ENCODE measurements at places on chromosomes 5 and 9.
A peak's percentile ranks its signal among the peaks of the same experiment; 100 is the strongest.

DNA sequence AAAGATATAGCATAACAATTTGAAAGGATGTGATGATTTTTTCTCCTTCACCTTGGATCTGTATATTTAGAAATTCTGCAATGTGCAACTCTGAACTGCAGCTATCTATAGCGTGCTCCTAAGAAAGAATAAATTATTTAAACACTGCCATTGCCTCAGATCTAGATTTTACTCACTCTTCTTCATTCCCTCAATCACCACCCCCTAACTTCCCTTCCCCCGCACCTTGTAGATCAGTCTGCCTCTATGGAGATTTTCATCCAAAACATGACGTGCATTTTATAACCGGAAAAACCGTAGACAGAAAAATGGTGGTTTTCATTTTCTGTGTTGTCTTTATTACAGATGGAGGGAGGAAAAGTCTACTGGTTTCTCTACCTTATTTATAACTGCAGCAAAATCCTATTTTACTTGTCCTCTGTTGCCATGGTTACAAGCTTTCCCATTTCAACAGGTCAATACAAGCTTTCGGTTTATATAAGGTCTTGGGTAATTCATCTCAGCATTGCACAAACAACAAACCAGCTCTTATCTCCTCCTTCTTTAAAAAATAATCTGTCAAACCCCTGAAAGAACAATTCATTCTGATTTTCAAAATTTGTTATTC, 480.0 kb downstream of the TAF11L14 start:
- DNase-seq = no peak

GRCh38 chr9:87465816-87466215, 31.9 kb upstream of the DAPK1 start:
- no peak for DNase-seq

GRCh38 chr5:107485184-107485583, 185.6 kb downstream of the EFNA5 start:
- no peak for DNase-seq

- no peak for DNase-seq
Observed at GRCh38 chr5:134043793-134044792, 39.3 kb upstream of the VDAC1 start.

DNA sequence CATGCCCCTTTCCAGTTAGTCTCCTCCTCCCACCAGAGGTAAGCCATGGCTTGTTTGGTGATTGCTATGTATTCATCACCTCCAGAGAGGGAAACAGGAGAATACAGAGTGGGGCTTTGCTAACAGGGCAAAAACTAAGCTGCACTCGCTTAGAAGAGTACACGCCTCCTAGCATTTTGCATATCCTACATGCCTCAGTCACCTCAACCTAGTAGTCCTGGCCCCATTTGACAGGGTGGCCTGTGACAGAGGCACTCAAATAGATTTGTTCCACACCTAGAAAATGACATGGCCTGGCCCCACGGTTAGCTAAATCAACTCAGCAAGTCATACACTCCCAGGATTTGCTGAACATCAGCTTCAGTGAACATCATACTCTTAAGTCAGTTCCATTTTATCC, 90.7 kb downstream of the CYFIP2 start:
- no peak for DNase-seq

DNA sequence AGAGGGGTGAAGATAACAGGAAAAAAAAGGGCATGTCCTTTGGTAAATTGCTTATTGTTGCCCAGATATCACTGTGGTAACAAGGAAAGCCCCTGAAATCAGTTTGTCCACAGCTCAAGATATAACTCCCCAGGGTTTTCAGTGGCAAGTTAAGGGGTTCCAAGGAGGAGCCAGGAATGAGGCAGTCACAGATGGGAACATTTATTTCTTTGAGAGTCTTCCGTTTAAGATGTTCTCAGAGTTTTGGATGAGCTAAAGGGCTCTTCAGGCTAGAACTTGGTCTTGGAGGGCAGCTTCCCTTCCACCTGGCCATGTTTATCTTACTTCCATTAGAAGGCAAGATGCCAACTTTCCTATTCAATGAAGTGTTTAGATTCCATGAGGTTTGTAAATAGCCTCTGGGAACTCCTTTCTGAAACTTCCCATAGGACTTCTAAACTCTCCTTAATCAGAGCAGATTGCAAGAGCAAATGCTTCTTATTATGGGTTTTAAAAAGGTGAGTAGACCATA, 277.6 kb upstream of the TNC start:
- no peak for DNase-seq

GRCh38 chr5:134459491-134459890, 47.8 kb upstream of the CDKN2AIPNL start:
- DNase-seq = no peak

DNA sequence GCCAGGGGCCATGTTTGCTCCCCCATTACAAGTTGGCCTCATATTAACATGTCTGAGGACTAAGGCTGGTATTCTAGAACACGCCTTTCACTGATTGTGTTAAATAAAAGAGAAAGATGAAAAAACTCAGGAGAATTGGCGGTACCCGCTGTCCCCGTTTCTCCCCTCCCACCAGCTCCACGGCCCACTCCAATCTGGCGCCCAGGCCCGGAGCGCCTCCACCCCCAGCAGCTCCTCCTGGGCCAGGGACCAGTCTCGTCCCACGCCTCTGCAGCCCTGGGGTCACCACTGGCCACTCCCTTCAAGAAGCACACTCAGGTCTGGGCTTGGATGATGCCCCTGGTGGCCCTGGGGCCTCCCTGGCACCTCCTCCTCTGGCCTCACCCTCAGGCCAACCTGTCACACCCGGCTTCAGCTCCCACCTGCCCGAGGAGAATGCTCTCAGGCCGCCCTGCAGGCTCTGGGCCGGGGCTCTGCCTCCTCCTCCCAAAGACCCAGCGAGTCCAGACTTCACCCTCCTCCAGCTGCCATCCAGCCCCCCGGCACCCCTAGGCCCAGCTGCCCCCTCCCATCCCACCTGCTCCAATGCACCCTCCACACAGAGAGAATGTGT, 133.0 kb upstream of the PPP1R26 start:
- DNase-seq = no peak

- DNase-seq = no peak
Observed at GRCh38 chr5:68389618-68390017, 174.1 kb downstream of the PIK3R1 start.

- DNase-seq = no peak
Observed at GRCh38 chr5:158623971-158624370, 475.7 kb downstream of the EBF1 start.

DNA sequence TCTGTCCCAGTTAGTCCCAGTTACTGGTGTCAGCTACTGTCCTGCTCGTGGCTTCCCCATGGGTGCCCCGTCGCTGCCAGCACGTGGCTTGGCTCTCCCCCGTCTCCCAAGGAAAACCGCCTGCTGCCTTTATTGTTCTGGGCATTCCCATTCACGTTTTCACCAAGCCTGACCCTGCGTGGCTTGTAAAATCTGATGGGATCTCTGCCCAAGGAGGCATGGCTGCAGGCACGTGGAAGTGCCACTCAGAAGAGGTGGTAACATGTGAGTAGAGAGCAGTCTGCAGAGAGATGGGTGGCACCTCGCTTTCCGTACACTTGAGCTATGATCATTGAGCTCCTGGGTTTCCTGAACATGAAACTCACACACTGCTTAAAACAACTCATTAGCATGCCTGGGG, 429.2 kb upstream of the KLF4 start:
- no peak for DNase-seq

- no peak for DNase-seq
Observed at GRCh38 chr5:128109138-128109537, 25.6 kb downstream of the SLC12A2 start.

DNA sequence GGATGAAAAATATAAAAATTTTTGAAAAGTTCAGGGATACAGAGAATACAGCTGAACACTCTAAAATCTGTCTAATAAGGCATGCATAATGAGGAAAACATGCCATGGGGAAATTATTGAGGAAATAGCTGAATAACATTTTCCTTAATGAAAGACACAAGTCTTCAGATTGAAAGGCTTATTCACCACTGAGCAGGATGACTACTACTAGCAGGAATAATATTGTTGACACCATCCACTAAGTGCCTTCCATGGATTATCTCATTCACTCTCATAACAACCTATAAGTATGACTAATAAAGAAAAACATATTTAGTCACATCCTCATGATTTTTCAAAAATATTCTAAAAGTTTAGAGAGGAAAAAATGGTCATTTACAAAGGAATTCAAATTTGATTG, 96.7 kb upstream of the FER start:
- DNase-seq = no peak

DNA sequence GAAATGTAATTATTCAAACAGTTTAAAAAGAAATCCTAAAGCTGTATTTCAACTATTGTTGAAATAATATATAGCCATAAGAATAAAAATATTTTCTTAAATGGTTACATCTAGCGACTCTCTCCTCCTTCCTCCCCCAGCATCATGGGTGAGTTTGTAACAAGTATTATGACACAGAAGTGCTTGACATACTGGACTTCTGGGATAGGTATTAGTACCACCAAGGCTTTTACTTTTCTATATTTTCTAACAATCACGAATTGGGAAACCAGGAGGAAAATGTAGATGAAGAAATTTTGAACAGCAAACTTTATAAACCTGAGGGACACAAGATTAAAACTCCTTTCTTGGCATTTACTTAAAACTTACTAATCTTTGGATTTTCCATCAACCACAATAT, 4.4 kb downstream of the RORB start:
- DNase-seq = no peak

DNA sequence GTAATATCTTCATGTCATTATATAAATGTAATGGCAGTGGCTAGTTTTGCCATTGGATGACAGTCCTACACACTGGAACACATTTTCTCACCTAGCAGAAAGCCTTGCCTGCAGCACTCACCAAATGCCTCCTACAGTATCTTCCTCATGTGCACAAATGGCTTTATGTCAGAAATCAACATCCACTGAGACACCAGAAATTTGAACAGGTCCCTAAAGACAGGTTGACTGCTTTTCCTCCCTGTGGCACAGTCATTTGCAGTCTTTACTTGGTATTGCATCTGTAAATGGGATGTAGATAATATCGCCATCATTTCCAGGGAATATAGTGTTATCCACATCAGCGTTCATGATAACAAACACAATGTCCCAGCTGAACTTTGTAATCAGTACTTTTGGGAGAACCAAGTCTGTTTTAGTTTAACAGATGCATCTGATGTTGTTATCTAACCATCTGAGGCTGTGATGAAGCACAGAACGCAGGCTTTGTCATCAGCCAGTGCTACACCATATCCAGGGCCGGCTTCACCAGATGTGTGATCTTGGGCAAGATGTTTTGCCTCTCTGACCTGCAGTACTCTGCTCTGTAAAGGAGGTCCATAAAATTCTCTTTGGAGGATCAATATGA, 83.9 kb upstream of the TAS2R1 start:
- DNase-seq = no peak

GRCh38 chr5:108793207-108793606, 45.5 kb downstream of the FER start:
- no peak for DNase-seq

GRCh38 chr9:92184041-92184564, 68.9 kb upstream of the SPTLC1 start:
- DNase-seq = no peak

DNA sequence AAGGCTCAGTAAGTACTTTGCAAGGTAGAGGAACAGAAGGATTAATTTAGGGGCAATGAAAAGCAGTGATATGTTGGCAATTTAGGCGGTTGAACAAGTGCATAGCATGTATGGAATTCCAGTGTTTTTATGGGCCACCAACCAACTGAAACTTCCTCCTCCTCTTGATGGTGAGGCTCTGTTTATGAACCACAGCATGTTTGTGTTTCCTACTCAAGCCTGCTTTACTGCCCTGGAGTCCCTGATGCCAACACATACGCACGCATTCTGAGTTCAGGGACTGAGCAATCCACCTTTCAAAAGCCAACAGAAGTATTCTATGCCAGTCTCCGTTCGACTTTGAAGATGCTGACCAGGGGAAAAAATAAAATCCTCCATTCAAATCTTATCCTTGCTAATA, 417.5 kb downstream of the EFNA5 start:
- no peak for DNase-seq

- DNase-seq = no peak
Observed at GRCh38 chr9:136996361-136997292, at the start of gene CLIC3. TSS of gene CLIC3 (minus strand) at chr9:136996568. CDS start at chr9:136996543, 25 bp downstream.

GRCh38 chr5:108983461-108984092, 235.9 kb downstream of the FER start:
- DNase-seq = no peak

DNA sequence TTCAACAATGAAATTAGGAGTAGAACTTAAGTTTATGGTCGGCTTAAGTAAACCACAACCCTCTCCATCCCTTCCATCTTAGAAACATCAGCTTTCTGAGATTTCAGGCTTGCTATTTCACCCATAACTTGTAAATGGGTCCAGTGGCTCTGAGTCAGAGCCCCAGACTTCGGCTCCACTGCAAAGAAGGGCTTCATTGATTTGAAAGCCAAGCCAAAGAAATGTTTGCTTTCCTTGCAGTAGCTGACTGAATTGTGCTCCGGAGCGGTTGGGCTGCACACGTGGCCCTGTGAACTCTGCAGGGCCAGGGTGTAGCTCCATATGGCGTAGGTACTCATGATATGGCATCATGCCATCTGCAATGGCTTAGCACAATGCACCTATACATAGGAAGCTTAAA, 57.0 kb downstream of the NREP start:
- DNase-seq = peak; percentile 93

DNA sequence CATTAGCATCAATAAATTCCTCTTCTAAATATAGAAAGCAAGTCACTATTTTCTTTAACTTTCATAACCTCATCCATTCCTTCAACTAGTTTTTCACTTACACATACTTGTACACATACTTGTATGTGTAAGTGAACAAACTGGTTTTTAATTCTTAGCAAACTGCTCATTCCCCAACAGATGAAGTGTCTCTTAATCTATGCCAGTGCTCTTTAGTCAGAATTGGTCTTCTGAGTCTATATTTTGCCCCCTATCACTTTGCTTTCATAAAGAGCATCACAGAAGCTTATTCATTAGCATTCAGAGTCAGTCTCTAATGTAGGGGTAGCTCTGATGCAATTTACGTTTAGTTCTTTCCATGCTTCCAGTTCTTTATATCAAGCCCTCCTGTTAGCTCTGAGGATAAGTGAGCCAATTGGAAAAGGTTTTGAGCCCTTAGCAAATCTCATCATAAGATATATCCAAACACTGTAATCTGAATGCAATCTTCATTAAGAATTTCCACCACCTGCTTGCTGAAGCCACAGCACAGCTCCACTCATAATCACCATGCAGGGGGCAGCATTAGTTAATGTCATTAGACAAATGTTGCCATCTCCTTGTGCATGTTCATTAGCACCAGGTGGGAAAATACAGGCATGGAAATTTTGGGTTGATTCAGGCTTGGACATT, 178.5 kb upstream of the SLC24A2 start:
- DNase-seq = peak; percentile 2

GRCh38 chr5:64682608-64683007, 7.7 kb upstream of the SHISAL2B start:
- no peak for DNase-seq

- DNase-seq = no peak
Observed at GRCh38 chr9:132498531-132499210, 83.7 kb upstream of the BARHL1 start.

GRCh38 chr9:93479726-93480125, 26.3 kb upstream of the FAM120AOS start:
- no peak for DNase-seq

DNA sequence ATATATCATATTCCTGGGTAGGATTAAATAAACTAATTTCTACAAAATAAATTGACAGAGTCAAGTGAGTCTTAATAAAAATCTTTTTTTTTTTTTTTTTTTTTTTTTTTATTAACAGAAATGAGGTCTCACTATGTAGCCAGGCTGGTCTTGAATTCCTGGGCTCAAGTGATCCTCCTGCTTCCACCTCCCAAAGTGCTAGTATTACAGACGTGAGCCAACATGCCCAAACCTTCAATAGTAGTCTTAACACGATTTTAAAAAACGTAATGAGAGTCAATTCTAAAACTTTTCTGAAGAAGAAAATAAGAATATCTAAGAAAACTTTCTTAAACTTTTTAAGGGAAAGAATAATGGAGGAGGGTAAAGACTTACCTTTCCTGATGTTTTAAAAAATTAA, 84.2 kb downstream of the YIPF5 start:
- DNase-seq = no peak

Measured in DMS 273 treated with DMSO at 0.1 percent for 48 hours (cell line).